ENCODE measurements at places on chromosomes 6 and 20.

GRCh38 chr6:63477422-63478040, 94.7 kb upstream of the LOC128125822 start:
- DNase-seq = no peak

DNA sequence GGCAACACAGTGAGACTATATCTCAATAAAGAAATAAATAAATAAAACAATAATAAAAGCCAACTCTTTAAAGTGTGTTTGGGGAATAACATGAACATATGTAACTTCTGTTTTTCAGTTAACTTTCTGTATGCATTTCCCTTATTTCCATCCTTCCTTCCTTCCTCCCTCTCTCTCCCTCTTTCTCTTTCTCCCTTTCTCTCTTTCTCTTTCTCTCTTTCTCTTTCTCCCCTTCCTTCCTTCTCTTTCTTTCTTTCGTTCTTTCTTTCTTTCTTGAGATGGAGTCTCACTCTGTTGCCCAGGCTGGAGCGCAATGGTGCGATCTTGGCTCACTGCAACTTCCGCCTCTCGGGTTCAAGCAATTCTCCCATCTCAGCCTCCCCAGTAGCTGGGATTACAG, 48.8 kb upstream of the PRND start:
- DNase-seq = no peak

GRCh38 chr20:53926428-53927028, 143.9 kb downstream of the BCAS1 start:
- DNase-seq = peak; percentile 69

- DNase-seq = no peak
These were observed 339.7 kb downstream of the PRKN start for GRCh38 chr6:162387718-162388382.

GRCh38 chr6:29627755-29628418, 5.1 kb downstream of the GABBR1 start:
- peak; percentile 92 for DNase-seq

DNA sequence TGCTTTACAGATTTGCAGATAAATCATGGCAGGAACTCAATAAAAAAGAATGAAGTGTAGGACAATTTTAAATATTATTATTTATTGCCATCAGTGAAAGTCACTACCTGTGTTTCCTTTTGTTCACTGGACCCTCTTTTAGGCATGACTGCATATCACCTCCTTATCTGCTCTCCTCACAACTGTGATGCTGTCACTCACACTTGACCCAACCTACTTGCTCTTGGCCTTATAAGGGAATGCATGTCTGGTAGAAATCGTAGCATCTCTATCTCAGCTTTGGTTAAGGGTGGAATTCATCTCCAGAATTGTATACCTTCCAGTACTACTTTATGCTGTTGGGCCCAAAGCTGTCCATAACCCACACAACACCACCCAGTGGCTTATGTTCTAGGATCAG, 47.6 kb upstream of the RNF144B start:
- no peak for DNase-seq

DNA sequence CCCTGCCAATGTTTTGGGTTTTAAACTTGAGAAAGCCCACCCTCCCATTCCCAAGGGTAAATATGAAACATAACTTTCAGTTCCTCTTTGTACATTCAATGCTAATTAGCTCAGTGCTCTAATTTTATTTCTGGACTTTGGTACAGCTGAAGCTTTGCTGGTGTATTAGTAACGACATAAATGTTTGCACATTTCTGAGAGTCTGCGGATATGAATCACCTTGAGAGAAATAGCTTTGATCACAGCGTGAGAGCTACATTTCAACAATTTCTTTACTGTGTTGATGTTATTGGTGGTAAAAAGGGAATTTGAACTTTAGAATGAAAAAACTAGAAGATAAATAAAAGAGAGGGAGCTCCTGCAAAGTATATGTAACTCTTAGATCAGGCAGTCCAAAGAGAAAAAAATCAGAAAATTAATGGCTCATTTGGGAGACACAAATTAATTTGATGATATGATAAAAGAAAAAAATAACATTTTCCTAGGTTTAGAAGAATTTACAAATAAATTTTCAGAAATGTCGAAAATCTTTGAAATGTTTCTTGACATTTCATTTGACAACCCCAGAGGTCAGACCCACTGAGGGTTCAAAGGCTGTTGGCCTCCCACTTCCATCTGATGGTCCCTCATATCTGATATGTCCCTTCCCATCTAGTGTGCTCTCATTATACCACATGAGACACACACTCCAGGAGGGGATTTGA, 38.5 kb upstream of the CAP2 start:
- DNase-seq = peak; percentile 70

- peak; percentile 42 for DNase-seq
These were observed 42.6 kb upstream of the ZNFX1 start for GRCh38 chr20:49320460-49320859.

- no peak for DNase-seq
These were observed 22.9 kb downstream of the RANBP9 start for GRCh38 chr6:13688692-13689196.

DNA sequence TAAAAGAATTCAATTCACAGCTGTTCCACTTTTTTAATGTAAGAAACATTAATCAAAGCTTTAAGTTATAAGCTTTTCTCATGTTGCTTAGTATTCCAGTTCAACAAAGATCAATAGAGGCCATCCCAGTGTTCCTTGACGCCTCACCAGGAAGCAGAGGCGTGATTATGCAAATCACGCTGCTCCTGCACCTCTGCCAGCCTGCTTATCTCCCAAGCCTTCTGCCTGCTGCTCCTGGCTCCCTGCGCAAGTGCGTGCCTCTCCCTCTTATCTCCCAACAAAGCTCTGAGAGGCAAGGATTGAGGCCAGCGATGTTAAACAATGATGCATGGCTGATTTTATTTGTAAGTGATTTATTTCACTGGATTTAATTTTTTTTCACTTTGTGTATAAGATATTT, 42.8 kb downstream of the INSM1 start:
- DNase-seq = no peak

DNA sequence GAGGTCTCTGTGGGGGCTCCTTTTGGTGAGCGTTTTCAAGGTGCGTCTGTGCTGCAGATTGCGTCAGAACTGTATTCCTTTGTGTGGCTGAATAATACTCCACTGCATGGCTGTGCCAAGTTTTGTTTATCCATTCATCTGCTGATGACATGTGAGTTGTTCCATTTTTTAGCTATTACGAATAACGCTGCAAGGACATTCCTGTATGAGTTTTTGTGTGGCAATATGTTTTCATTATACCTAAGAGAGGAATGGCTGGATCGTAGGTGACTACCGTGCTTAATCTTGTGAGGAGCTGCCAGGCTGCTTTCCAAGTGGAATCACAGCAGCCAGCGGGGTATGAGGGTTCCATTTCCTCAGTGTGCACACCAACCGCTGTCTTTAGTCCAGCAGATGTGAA, 1.1 kb upstream of the DACT2 start:
- no peak for DNase-seq

DNA sequence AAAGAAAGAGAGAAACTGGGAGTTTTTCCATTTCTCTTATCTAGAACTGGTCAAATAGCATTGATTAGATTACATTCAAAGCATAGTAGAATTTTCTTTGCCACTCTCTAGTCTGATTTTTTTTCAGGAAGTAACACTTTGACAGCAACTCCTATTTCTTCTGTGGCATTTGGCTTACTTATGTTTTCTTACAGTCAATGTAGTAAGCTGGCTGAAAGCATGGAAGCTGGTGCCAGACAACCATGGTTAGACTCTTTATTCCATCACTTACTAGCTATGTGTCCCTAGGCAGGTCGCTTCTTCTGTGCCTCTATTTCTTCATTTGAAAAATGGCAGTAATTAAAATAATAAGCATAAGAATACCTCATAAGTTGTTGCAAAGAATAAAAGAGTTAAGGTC, 54.2 kb upstream of the OPRM1 start:
- DNase-seq = no peak

DNA sequence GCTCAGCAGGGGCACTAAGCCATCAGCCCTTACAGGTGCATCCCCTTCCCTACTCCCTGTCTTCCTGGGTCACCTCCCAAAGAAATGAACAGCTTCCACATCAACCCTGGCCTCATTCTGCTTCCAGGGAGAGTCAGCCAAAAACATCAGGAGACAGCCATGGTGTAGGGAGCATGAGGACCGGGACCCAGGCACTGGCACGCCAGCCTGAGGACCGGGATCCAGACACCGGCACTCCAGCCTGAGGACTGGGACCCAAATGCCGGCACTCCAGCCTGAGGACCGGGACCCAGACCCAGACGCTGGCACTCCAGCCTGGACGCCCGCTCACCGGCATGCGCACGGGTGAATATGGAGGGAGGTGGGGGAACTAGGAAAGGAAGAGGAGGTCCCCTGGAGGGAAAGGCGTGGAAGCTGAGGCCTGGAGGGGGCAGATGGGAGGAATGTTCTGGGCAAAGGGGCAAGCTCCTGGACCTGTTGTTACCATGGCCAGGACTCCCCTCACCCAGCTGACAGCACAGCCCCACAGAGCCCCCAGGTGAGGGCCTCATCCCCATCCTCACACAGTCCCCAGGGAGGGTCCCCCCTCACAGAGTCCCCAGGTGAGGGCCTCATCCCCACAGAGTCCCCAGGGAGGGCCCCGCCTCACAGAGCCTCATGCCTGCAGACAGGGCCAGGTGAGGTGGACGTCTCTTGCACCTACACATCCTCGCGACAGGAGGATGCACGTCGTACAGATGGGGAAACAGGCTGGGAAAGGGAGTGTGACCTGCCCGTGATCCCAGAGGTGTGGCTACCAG, 26.0 kb upstream of the MRGBP start:
- no peak for DNase-seq
